ENCODE measurements at places on chromosomes 12 and 14.

DNA sequence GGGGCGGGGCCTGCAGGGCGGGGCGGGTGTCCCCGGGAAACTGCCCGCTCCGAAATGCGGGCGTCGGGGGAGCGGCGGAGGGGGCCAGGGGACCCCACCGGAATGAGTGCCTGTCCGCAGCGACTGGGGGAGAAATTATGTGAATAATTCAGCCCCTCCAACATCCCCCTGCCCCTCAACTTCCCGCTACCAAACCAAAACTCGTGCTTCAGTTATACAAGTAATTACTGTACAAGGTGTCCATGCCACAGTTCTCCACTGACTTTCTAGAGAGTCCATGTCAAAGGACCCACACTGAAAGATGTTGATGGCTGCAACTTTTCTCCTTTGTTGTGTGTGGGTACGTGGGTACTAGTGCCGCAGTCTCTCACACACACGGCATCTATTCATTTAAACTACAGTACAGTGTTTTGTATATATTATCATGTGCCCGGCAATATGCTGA, 414 bp upstream of the CDK17 start:
- no peak for DNase-seq

DNA sequence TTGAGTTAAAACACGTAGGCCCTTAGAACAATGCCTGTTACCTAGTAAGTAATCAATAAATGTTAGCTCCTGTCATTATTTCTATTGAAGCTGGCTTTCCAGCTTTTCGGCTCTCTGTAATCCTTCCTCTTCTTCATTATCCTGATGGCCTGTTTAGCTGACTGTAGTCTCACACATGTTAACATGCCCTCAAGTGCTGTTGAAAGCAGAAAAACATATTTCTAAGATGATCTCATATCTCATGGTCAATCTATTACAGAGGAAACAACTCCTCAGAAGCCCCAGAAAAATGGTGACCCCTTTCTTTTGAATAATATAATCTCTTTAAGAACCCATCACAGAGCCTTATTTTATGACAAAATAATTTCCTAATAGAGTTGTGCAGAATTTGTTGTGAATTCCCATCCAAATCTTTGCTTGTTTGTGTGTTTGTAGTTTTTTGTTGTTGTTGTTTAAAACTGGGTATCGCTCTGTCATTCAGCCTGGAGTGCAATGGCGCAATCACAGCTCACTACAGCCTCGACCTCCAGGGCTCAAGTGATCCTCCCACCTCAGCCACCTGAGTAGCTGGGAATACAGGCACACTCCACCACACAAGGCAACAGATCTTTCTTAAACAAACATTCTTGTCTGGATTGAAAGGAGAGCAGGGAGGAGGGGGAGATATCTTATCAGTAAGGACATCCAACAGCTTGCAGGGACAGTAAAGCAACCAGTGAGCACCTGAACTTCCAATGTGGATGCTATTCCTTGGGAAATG, 242.5 kb upstream of the CAND1 start:
- no peak for DNase-seq

DNA sequence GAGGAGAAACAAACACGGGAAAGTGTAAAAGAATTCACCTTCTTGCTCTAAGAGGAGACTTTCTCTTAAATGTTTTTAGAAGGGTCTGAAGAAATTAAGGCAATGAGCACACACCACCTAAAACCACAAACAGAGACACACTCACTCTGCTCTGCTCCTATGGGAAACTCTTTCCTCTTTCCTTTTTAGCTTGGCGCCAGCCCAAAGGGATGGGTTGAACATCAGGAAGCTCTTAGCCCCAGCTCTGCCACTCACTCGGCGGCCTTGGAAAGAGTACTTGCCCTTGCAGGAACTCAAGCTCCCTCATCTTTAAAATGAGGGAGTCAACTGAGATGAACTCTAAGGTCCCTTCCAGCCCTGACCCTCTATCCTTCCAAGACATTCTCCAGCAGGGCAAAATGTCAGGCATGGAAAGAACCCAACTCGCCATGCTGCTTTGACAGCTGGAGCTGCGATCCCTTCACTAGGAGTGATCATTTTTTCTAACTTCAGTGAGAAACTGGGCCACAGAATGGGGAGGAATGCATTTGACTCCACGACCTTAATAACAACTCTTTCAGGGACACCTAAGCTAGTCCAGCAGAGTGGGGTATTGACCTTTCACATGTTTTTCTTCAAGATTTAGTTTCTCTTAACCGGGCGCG, 980 bp upstream of the RNASE8 start:
- no peak for DNase-seq

DNA sequence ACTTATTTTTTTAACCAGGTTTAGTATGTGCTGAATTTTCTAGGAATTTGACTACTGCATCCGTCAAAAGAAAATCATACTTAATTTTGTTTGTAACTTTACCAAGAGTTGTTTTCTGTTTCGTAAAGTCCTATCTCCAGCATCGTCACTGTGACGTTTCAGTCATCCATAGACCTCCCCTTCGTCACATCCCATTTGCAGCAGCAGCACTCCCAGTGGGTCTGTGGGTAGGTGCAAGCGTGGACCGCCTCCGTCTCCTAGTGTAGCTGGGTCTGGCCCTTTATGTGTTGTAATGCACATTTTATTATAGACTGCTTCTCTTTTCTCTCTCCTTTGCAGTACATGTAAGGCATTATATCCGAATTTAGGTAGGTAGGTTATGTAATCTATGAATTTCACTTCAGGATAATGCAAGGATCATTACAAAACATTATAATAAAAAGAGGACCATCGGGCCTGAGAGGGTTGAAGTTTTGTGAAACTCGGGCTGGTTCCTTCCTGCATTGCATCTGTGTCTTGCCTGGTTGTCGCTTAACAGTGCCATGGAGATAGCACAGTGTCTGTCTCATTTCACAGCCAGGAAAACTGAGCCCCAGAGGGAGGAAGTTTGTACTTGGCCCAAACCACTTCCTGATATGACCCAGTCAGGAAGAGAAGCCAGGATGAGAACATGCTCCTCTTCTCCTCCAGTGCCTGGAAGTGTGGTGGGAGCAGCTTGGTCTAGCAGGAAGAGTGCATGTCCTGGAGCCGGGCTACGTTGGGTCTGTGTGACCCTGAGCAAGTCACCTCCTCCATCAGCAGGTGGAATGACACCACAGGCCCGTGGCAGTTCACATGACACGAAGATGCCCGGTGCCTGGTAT, 41.3 kb downstream of the EVL start:
- peak; percentile 78 for DNase-seq

All from posterior vena cava (tissue), 2 donors.